Activated CD8-positive, alpha-beta T cell treated with anti-CD3 and anti-CD28 coated beads, Interleukin-2, amount 10 ng/mL, durations not matched to agents 7 days and 5 days (primary cell): ENCODE measurements at places on chromosomes 16 and 17. TPM values are rescaled to one million over a fixed set of nuclear protein-coding genes. Genes with fewer than 3 reads are reported as not detected.

Gene CNGB1
- not detected for total RNA-seq

Gene SPATA22
- total RNA-seq, result not detected

Gene CD300A
- total RNA-seq, result 2.8 TPM

Gene DHRS7C
- not detected for total RNA-seq

DNA sequence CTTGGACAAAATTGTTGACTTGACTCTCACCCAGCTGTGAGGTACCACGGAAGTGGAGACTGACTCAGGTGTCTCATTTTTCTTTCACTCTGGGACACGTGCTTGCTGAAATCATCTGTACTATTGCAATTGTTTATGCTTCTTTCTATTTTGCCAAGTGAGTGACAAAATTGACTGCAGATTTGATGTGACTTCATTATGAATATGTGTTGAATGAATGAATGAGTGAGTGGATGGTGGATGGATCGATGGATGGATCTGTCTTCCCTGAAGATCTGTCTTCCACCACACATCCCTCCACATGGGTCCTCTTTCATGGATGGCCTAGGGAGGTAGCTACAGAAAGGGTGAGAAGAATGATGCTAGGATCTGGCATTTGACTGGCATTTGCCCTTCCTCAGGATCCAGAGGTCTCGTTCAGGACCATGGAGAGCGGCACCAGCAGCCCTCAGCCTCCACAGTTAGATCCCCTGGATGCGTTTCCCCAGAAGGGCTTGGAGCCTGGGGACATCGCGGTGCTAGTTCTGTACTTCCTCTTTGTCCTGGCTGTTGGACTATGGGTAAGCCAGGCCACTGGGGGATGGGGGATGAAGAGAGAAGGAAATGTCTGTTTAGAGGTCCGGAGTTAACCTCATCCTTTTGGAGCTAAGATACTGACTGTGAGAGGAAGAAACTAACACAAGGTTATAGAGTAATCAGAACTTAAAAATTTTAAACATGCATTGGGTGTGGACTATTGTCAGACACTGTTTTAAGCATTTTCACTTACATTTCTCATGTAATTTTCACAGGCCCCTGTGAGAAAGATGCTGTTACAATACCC, 12.7 kb downstream of the SLC5A11 start:
- peak; percentile 70 for DNase-seq

- DNase-seq, result no peak
These were observed 14.2 kb downstream of the AMFR start for GRCh38 chr16:56411123-56411522.
